ENCODE measurements at places on chromosomes 2 and 18.

DNA sequence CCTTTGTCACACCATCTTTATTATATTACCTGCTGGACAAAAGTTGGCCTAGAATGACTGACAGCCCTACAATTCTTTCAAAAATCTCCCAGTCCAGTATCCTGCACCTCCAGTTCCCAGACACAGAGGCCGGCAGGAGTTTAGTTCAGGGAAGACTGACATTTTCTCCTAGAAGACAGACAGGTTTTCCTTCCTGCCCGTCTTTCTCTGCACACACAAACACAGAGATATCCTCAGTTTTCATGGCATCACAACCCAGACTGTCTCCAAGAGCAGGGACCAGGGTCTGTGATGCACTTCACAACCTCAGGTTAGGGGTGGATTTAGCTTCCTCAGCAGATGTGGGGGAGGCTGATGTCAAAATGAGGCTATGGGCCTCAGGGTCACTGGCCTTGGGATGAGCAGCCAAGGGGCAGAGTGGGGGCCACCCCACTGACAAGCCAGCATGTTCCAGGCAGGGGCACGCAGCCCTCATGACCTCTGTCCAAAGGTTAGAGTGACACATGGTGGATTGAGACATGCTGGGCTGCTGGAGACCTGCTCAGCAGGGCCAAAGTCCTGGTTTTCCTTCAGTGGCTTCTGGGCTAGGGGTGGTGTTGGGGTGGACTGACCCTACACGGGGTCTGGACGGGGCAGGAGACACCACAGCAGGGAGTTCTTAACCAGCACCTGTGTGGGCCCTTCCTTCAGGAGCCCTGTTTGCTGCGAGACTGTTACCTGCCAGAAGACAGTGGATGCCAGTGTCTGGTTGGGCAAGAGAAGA lies 70.5 kb downstream of the SFXN5 start:
- no peak for DNase-seq

- DNase-seq = no peak
These were observed 497.2 kb upstream of the NETO1 start for GRCh38 chr18:73365018-73365417.

GRCh38 chr2:139529080-139529479 lies 748.9 kb upstream of the NXPH2 start:
- no peak for DNase-seq

GRCh38 chr18:59874166-59874565 lies 25.6 kb upstream of the PMAIP1 start:
- DNase-seq = no peak

DNA sequence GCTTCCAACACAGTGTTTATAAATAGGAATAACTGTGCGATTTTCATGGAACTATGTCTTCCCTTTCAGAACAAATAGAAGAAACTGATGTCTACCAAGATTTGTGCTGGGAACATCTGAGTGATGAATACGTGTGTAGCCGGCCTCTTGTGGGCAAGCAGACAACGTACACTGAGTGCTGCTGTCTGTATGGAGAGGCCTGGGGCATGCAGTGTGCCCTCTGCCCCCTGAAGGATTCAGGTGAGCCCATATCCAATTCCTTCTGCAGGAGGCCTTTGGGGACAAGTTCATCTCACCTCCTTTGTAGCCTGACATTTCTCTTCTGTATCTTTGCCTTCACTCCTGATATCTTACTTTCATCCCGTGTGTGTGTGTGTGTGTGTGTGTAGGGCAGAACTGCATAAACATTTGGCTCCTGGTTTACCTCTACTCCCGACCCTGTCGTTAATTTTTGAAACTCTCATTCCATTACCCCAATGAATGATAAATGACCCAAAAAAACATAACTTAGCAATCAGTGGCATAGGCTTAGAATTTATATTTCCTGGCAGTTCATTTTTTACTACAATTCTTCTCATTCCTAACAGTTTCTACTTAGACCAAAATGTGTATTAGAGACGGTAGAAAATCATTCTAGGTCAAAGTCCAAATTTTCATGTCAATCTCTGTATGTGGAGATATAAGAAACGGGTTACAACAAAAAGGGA lies 111.0 kb upstream of the RASGRP3 start:
- DNase-seq = no peak

- no peak for DNase-seq
These were observed 928 bp downstream of the GPR39 start for GRCh38 chr2:132417430-132418035.

DNA sequence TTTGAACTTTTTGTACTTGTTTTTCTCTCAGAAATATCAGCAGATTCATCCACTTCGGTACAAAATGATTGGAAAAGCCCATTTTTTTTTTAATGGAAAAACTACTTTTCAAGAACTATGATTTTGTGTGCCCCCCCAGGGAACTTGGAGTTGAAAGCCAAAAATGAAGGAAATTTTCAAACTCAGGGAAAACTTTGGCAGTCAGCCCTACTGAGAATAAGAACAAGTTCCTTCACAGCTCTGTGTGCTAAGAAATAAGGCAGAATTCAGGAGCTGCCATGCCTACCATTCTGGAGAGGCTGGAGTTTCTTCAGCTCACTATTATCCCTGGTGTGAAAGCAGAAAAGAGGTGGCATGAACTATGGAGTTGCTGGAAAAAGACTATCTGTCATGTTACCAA lies 226.0 kb upstream of the SLC35G4 start:
- DNase-seq = no peak

DNA sequence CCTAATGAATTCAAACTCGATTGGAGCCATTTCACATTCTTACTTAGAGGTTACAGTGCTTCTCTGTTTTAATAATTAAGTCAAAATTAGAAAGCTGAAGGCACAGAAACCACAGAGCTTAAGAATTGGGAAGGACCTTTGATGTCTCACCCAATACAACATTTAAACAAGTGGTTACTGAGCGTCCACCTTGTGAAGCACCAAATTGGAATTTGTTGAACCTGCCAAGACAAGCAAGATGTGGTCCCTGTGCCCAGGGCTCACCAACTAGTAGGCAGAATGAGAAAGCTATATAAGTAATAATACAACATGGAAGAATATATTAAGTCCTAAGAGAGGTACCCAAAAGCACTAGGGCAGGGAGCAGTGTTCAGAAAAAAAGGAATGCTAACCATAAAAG lies 64.5 kb upstream of the NPAS2 start:
- DNase-seq = no peak

DNA sequence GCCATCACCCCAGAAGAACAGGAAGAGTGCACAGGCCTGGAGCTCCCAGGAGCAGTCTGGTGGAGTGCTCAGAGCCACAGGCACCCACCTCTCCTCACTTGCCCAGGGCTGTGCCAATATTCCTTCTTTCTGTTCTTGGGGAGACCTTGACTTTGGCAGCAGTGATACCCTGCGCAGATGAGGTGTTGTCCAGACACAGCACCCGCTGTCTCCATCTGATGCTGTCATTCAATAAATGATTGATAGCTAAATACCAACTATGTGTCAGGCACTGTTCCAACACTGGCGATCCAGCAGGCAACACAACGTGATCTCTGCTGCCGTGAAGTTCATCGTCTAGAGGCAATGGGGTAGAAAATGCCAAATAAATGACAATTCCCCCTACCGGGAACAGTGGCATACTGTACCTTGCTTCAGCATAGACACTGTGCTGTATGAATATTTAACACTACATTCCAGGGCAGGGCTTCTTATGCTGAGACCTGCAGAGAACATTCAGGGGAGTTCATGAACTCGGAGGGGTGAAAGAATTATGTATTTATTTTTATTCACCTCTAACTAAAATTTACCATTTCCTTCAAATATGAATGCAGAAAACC lies 320.5 kb upstream of the NCKAP5 start:
- DNase-seq = no peak

GRCh38 chr18:56851774-56852173 lies 200.6 kb downstream of the WDR7 start:
- no peak for DNase-seq

DNA sequence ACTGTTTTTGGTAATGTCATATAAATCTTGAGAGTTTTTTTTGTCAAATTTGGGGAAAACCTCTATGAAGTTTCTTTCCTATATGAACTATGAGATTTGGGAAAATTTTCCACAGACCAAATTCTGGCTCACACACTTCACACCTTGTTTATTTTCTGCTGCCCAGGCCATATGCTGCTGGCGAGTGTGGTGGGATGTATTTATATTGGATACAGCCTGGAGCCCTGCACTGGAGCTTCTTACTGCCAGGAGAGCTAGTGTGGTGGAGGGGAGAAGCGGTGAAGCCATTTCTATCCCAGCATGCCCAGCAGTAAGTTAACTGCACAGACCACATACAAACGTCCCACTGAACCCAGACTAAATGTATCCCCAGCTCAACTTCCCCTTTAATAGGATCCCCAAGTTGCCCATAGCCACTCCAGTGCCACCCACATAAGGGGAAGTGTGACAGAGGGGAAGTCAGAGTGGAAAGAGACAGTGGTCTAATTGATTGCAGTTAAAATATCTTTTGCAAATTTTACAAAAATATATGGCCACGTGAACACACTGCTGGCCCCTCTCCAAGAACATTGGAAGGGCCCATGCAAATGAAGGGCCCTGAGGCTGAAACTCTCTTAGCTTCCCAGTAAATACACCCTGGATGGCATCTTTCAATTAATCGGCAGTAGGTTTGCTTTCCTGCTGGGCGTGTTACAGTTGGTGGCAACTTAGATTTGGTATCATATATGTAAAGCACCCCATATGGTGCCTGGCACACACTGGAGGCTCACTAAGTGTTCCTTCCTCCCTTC lies 146.6 kb upstream of the ITGA6 start:
- DNase-seq = no peak

GRCh38 chr2:219707496-219708285 lies 80.3 kb downstream of the SLC4A3 start:
- DNase-seq = no peak

GRCh38 chr2:144894612-144895599 lies 375.0 kb upstream of the ZEB2 start:
- DNase-seq = peak; percentile 29

DNA sequence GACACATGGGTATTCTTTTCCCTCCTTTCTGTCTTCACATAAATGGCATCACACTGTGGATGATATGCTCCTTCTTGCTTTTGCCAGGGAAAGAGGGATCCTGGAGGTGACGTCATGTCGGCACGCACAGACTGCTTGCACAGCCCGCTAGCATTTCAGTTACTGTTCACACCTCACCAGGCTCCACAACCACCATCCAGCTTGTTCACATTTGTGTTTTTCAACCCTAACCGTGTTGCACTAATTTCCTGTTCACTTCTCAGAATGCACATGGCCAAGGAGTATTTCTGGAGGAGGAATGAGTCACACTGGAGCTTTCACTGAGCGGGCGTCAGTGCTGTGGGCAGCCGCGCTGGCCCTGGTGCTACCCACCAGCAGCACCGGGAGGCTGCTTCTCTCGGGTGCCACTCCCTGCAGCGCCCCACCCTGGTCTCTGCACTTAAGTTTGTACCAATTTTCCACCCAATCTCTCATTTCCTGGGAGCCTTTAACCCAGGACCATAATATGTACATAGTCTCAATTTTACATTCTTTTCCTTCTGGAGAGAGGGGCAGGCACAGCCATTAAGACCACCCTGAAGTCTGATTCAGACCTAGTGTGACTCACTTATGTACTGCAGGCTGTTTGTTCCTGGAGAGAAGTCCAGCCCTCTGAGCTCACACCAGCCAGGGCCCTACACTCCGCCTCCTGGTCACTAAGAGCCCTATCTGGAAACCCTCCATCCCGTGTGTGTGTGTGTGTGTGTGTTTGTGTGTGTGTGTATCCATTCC lies 65.1 kb downstream of the MBP start:
- DNase-seq = no peak

- no peak for DNase-seq
These were observed 16.1 kb downstream of the NFATC1 start for GRCh38 chr18:79411614-79412526.

DNA sequence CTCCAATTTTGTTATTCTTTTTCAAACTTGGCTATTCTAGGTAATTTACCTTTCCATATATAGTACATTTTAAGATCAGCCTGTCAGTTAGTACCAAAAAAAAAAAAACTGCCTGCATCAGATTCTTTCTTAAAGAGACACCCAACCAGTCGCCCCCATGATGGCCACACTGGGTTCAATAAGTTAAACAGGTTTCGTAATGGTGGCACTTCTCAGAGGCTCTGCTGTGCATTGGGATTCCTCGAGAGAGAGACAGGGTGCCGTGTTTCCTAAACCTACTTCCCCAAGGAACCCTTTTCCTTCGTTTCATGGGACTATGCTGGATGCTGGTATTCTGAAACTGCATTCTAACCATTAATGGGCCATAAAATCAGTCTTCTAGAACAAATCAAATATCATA lies 37.4 kb downstream of the MYO7B start:
- DNase-seq = no peak

DNA sequence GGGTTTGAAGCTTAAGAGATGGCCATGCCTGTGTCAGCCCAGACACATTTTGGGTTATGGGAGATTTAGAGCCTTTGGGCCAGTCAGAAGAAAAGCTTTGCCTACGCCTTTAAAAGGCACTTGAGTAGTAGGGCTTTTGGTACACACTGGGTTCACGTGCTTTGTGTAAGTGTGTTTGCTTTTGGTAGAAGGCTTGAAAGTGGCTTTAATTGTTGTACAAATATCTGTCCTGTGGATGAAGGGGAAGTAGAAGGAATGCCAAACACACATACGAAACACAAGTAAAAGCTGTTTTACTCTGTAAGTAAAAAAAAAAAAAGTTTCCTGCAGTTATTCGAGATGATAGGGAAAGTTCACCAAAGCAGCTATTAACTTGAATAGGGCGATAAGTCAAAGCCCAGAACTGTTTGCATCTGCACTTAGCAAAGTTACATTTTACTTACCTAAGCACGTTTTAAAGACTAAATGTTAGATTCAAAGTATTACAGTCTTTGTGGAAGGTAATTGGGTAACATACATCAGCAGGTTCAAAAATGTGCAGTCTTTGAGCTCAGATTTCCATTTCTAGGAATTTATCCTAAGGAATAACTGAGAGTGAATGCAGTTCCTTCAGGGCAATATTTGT lies 75.4 kb downstream of the STK25 start:
- no peak for DNase-seq

- no peak for DNase-seq
These were observed 11.1 kb upstream of the AGFG1 start for GRCh38 chr2:227460833-227461232.

DNA sequence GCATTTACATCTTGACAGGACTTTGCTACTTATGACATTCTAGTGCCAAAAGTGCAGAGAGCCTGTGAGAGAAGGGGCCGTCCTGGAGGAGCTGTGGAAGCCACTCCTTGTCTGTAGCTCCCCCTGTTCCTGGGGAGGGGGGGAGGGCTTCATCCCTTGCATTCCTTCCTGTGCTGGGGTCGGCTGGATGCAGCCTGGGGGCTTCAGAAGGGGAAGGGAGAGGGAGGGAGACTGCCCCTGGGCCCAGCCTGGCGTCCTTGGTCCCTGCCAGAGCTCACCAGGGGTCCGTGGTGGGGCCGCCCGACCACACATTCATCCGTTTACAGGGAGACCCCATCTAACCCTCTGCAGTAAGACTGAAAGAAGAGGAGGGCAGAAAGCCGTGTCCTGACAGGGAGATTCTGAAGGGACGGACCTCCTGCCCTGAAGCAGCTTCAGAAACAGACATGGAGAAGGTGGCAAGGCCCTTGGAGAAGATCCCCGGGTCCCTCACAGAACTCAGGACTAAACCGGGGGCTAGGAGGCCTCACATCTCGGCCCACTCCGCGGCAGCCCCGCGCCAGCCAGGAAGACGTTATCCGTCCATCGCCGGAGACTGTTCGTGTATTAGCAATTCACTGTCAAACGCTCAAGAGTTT lies 258.3 kb upstream of the SALL3 start:
- DNase-seq = no peak

GRCh38 chr2:42843131-42843530 lies 50.7 kb upstream of the HAAO start:
- DNase-seq = no peak

GRCh38 chr2:80292474-80292873 lies 12.1 kb downstream of the LRRTM1 start:
- no peak for DNase-seq

GRCh38 chr2:32061973-32062861 lies 1.1 kb upstream of the SPAST start:
- DNase-seq = peak; percentile 18

- DNase-seq = no peak
These were observed 101.3 kb upstream of the NDUFV2 start for GRCh38 chr18:9001209-9001608.

All from iPS DF 6.9 (cell line).